ENCODE measurements at places on chromosomes 7 and 10. TPM values are rescaled to one million over a fixed set of nuclear protein-coding genes. Genes with fewer than 3 reads are reported as not detected.

- no peak overlapping the region for H3K4me3 ChIP-seq
- peaks cover 17% of the 10 kb centered on the region for H3K4me1 ChIP-seq
- no peaks in the 10 kb centered on the region for H3K27me3 ChIP-seq
- no peak overlapping the region for H3K27ac ChIP-seq
- H3K36me3 ChIP-seq: no peaks in the 10 kb centered on the region
Observed at GRCh38 chr7:144827621-144828020, 8.2 kb downstream of the TPK1 start.

- no peak overlapping the region for H3K4me3 ChIP-seq
- no peaks in the 10 kb centered on the region for H3K27me3 ChIP-seq
- H3K4me1 ChIP-seq: 0 out of 2 replicates have a peak, but pooled peaks cover 4% of the 10 kb centered on the region
- peak; percentile 21 for DNase-seq
- H3K36me3 ChIP-seq: no peaks in the 10 kb centered on the region
- H3K27ac ChIP-seq: no peak overlapping the region
Observed at GRCh38 chr10:78299851-78300468, 266.3 kb downstream of the RPS24 start.

DNA sequence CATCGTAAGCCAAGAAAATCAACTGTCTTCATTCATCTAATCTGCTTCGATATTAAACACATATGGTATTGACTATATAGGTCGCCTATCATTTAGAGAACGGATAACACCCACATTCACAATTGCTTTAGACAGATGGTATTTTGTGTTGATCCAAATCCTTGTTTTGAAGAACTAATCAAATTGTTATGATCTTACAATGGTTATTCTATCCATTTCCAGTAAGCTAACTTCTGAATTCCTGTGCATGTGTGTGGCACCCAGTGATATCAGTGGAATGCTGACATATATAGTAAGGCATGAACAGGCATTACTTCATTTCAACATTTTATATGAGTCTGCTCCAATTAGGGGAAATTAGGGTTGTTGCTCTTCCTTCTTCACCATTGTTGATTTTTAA is 98.8 kb downstream of the SEMA3E start:
- 0 out of 2 replicates have a peak overlapping the region, but pooled peaks have one; percentile 1 for H3K4me3 ChIP-seq
- no peaks in the 10 kb centered on the region for H3K27me3 ChIP-seq
- peak overlapping the region; percentile 22 for H3K27ac ChIP-seq

- DNase-seq: no peak
- H3K36me3 ChIP-seq: no peaks in the 10 kb centered on the region
- H3K4me1 ChIP-seq: no peaks in the 10 kb centered on the region
Observed at GRCh38 chr10:37701781-37702493, 155.5 kb downstream of the ZNF248 start.

Gene CPA2
- not detected for polyA plus RNA-seq

GRCh38 chr7:15685358-15686294 is 857 bp downstream of the MEOX2 start:
- peak overlapping the region; percentile 47 for H3K4me3 ChIP-seq
- H3K4me1 ChIP-seq: peaks cover 4% of the 10 kb centered on the region
- H3K36me3 ChIP-seq: no peaks in the 10 kb centered on the region
- H3K27me3 ChIP-seq: peaks cover 94% of the 10 kb centered on the region
- no peak overlapping the region for H3K27ac ChIP-seq

GRCh38 chr10:127851661-127852194 is 41.0 kb downstream of the CLRN3 start:
- no peaks in the 10 kb centered on the region for H3K4me1 ChIP-seq
- H3K27ac ChIP-seq: no peak overlapping the region
- H3K4me3 ChIP-seq: no peak overlapping the region
- no peaks in the 10 kb centered on the region for H3K36me3 ChIP-seq
- H3K27me3 ChIP-seq: peaks cover 13% of the 10 kb centered on the region

DNA sequence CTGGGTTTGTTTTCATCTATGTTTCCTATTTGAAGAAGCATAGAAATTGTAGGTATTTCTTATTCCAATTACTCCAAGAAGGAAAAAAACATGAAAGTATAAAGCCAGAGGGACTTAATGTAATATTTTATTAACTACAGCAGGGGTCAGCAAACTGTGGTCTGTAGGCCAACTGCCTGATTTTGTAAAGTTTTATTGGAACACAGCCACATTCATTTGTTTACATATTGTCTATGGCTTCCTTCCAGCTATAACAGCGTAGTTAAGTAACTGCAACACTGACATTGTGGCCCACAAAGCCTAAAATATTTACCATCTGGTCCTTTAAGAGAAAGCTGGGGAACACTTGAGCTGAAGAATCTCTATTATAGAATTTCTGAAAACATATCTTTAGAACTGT is 306.2 kb downstream of the BICC1 start:
- no peak overlapping the region for H3K27ac ChIP-seq
- H3K4me1 ChIP-seq: peaks cover 32% of the 10 kb centered on the region
- H3K27me3 ChIP-seq: no peaks in the 10 kb centered on the region
- H3K36me3 ChIP-seq: peaks cover 31% of the 10 kb centered on the region

Gene ADRB1
- not detected for polyA plus RNA-seq

- H3K4me3 ChIP-seq: no peak overlapping the region
- DNase-seq: no peak
- no peaks in the 10 kb centered on the region for H3K27me3 ChIP-seq
- no peak overlapping the region for H3K27ac ChIP-seq
Observed at GRCh38 chr7:97541188-97541587, 190.7 kb upstream of the TAC1 start.

Gene TAS2R3
- polyA plus RNA-seq: not detected

DNA sequence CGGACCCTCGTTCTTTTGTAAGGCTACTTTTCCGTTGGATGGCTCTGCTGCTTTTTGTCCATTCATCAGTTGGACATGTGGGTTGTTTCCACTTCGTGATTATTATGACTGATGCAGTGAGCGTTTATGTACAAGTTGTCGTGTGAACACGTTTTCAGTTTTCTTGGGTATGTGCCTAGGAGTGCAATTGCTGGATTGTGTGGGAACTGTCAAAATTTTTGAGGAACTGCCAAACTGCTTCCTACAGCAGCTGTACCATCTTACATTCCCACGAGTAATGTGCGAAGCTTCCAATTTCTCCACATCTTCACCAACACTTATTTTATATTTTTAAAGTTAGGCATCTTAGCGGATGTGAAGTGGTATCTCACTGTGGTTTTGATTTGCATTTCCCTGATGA is 10.4 kb downstream of the FKBP6 start:
- no peaks in the 10 kb centered on the region for H3K4me1 ChIP-seq
- H3K4me3 ChIP-seq: no peak overlapping the region
- H3K36me3 ChIP-seq: no peaks in the 10 kb centered on the region

DNA sequence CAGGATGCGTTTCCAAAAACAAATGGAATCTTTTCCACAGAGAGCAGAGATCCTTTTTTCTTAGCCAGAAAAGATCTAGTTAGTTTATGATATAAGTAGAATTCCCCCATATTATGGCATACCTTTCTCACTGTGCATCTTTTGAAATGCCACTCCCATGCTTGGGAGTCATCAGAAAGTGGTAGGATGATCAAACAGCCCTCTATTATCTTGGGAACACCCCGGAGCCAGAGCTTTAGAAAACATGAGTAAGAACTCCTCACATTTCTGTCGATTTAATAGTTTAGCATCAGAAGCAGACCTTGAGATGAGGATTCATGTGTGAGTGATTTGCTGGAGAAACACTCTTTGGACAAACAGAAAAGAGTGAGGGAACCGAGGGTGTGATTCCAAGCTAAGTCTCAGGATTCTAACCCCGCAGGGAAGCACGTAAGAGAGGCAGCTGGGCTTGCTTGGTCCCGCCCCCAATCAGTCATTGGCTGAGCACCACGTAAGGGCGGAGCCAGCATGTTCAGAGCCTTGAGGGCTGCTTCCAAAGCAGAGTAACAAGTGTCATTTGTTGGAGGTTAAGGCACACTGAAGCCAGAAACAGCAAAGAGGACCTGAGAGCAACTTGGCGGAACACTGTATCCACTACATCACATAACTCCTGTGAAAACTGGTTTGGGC is 43.7 kb upstream of the NXPH1 start:
- H3K27ac ChIP-seq: no peak overlapping the region
- H3K36me3 ChIP-seq: no peaks in the 10 kb centered on the region
- H3K4me3 ChIP-seq: no peak overlapping the region
- peak; percentile 10 for DNase-seq
- H3K27me3 ChIP-seq: no peaks in the 10 kb centered on the region

DNA sequence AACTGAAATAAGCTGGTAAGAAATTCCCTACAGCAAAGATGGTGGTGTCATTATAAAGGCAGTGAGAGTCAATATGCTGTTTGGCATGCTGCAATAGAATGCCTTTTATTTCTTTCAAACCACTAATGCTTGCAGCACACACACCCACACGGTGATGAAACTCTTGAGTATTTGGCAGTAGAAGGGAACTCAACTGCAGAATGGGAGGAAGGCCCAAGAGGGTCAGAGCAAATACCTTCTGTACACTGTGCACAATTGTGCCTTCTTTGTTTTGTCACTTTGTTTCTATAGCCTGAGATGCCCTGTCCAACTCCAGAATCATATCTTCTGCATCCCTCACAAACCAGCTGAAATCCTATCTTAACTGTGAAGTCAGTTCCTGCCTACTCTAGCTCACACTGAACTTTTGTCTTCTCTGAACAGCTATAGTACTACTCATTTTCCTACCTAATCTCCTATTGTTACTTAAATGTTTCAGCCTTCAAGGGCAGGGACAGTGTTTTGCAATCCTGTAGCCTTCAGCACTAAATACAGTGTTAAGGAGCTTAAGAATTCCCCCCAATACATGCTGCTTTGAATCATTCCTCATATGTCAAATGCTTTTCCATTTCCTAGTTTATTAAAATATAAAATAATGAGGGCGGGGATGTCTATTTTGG is 22.2 kb downstream of the MMS19 start:
- H3K4me1 ChIP-seq: peaks cover 22% of the 10 kb centered on the region
- peak; percentile 88 for DNase-seq
- no peaks in the 10 kb centered on the region for H3K27me3 ChIP-seq

Gene CPED1
- polyA plus RNA-seq: 12.4 TPM

DNA sequence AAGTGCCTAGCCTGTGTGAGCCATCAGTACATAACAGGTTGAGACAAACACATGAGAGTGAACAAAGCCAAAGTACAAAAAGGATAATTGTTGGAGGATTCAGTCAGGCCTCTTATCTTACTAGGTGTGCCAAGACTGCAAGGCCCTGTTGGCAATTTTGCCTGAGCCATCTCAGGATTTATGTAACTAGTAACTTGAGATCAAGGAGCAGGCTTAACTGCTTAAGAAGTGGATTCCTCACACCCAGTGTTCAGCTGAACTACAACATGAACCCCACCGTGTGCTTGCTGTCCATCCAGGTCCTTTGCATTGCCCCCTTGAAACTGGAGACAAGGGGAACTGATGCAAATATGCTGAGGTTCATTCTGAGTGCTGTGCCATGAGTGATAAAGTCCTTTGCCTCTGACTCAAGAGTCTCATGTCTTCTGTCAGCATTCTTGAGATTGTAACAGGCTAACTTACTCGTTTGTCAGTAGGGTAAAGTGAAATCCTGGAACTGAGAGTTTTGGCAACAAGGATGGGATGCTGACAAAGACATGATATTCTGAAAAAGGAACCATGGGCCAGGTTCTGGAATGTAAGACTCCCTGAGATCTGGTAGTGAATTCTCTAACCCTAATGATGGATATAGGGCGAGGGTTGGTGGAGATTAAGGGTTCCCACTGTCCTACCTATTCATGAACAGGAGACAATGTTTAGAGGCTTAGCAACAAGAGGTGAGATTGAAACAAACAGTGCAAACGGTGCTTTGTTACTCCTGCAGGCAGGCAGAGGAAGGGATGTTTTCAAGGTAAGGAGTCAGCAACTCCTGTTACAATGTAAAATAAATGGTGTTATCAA is 44.1 kb upstream of the GATAD1 start:
- H3K27ac ChIP-seq: peak overlapping the region; percentile 62
- peaks cover 17% of the 10 kb centered on the region for H3K36me3 ChIP-seq
- no peak overlapping the region for H3K4me3 ChIP-seq
- DNase-seq: peak; percentile 62
- H3K27me3 ChIP-seq: no peaks in the 10 kb centered on the region
- H3K4me1 ChIP-seq: peaks cover 15% of the 10 kb centered on the region

GRCh38 chr7:158128572-158128971 is 459.1 kb downstream of the PTPRN2 start:
- H3K4me1 ChIP-seq: no peaks in the 10 kb centered on the region
- DNase-seq: no peak
- no peaks in the 10 kb centered on the region for H3K27me3 ChIP-seq
- H3K36me3 ChIP-seq: no peaks in the 10 kb centered on the region
- H3K4me3 ChIP-seq: no peak overlapping the region
- H3K27ac ChIP-seq: no peak overlapping the region

DNA sequence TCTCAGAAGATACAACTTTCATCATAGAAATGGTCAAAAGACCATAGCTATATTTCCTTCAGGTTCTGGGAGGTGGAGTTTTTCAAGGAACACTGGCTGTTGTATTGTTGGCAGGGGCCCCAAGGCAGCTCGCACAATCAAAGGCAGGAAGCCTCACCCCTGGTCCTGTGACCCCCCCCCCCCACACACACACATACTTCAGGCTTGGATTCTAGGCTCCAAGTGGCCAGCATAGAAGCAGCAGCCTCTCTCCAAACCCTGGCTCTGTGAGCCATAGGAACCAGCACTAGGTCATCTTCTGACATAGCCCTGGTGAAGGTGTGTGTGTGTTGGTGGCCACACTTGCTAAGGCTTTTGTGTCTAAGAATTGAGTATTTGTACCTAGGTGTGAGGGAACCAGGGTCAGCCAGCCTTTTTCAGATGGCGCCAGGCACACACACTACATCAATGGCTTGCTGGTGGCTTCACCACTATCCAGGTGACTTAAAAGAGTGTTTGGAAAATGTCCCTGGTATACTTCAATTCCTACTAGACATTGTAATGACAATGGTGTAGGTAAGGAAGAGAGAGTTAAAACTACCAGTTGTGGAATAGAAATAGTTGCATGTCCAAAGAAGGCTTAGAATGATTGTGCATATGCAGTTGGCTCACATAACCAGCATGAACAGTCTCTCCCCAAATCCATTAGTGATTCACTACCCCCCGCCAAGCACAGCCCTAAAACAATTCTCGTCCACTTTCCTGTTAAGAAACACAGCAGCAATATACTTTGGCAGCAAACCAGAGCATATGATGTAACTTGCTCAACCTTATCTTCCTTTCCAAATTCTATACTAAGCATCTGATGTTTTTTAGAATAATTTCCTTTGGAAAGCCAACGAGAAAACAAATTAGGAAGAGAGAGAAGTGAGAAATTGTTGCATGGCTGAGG is 91.3 kb downstream of the AVL9 start:
- peaks cover 40% of the 10 kb centered on the region for H3K36me3 ChIP-seq
- peak overlapping the region; percentile 27 for H3K4me3 ChIP-seq
- peaks cover 41% of the 10 kb centered on the region for H3K4me1 ChIP-seq

Gene HOXA4
- polyA plus RNA-seq: 3.1 TPM

- no peaks in the 10 kb centered on the region for H3K36me3 ChIP-seq
- DNase-seq: no peak
- peaks cover 21% of the 10 kb centered on the region for H3K4me1 ChIP-seq
- H3K27ac ChIP-seq: no peak overlapping the region
- no peak overlapping the region for H3K4me3 ChIP-seq
- no peaks in the 10 kb centered on the region for H3K27me3 ChIP-seq
Observed at GRCh38 chr10:35458500-35459448, 122.5 kb downstream of the CCNY start.

- H3K4me1 ChIP-seq: no peaks in the 10 kb centered on the region
- no peaks in the 10 kb centered on the region for H3K36me3 ChIP-seq
- H3K4me3 ChIP-seq: no peak overlapping the region
Observed at GRCh38 chr7:92292981-92293380, 47.2 kb downstream of the ANKIB1 start.

GRCh38 chr7:137996386-137996851 is 5.5 kb downstream of the CREB3L2 start:
- DNase-seq: peak; percentile 59
- peak overlapping the region; percentile 30 for H3K27ac ChIP-seq
- peaks cover 66% of the 10 kb centered on the region for H3K4me1 ChIP-seq
- H3K4me3 ChIP-seq: peak overlapping the region; percentile 35
- no peaks in the 10 kb centered on the region for H3K36me3 ChIP-seq

Data from GM23248 (cell line).